Left lung (tissue), 14 donors: ENCODE measurements at places on chromosomes 11 and 22. TPM values are rescaled to one million over a fixed set of nuclear protein-coding genes. Genes with fewer than 3 reads are reported as not detected.

DNA sequence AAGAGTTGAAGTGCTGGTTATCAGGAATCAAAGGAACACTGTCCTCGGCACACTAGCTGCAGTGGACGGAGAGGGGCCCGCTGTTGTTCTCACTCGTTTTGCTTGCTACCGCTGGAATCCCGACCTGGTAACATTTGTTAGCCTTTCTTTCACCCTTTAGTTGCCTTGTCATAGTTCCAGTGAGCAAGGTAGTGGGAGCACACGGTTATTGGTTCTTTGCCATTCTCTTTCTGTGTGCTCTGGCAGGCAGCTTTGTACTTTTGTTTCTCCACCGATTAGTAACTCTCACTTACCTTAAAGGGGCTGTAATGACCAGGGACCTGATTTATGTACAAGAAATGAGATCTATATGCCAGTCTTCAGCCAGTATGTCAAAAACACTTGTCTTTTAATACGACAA, 1.8 kb downstream of the DEPDC7 start:
- DNase-seq: no peak

- DNase-seq: no peak
Measured at GRCh38 chr11:96393753-96394348, 4.0 kb downstream of the JRKL start.

- peak; percentile 72 for DNase-seq
Measured at GRCh38 chr11:118901494-118902335, 18.0 kb downstream of the CXCR5 start.

- DNase-seq: no peak
Measured at GRCh38 chr11:76086743-76087635, 119.3 kb downstream of the WNT11 start.

DNA sequence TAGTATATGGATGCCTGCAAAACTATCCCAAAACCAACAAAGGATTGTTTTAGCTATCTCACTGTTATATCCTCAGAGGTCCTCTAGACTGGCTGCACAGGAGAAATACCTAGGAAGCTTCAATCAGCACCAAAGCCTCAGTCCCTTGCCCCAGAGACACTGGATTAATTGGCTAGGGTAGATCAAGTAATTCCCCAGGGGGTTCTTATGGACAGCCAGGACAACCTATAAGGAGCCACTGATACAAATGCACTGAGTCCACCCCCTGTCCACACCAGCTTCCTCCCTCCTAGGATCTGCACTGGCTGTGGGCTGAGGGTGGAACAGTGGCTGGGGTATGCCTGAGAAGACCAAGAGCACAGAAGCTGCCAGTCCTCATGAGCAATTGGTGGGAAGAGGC, 16.3 kb downstream of the ADORA2A start:
- DNase-seq: no peak

DNA sequence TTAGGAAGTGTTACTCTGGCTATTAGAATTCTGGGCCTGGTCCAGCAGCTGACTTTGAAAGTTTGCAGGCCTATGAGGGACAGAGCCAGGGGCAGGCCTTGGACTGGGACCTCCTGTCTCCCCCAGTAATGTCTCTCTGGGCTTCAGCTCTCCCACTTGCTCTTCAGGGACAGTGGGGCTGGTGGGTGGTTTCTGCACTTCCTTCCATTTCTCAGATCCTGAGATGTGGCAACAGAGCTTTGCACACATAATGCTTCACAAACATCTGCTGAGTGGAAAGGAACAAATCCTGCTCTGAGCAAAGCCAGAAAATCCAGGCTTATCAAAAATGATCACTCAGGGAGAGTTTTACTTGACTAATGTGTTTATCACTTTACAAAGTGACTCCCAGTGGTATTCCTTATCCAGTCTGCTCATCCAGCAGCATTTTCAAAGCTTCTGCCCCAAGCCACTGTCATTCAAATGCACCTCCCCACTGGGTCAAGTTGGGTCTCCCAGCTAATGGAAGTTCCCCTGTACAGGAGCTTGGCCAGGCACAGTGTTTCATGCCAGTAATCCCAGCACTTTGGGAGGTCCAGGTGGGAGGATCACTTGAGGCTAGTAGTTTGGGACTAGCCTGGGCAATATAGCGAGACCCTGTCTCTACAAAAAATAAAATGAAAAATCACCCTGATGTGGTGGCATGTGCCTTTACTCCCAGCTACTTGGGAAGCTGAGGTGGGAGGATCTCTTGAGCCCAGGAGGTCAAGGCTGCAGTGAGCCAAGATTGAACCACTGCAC, 13.5 kb upstream of the OSBP2 start:
- no peak for DNase-seq

DNA sequence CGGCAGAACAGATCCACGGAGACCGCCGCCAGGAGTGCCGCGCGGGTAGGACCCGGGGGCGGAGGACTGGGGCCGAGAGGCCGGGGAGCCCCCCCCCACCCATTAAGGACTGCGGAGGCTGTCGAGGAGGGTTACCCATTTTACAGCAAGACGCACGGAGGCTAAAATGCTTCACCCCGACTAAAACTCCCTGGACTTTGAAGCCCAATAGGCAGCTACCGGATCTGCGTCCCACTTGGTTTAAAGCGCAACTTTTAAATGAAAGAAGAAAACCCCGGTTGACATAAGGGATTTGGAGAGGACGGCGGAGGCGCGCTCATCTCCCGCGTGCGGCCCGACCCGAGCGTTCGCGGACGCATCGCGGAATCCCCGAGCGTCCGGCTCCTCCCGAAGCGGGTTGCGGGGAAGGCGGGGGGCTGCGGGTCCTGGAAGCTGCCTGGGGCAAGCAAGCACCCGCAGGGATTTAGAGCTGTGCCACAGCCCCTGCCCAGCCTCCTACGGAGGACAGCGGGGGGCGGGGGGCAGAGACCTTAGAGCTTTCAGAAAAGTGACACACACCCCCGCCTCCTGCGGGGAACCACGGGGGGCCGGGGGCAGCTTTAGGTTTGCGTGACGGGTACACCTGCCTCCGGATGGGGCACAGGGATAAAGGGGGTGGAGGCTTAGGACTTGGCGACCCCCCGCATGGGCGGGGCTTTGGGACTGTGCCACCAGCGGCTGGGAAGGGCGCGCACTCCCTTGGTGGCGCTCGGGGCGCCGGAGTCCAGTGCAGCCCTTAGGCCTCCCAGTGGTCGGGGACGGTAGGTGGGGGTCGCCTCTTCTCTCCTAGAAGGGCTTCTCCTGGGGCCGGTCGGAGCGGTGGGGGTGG, 760 bp upstream of the CELSR1 start:
- DNase-seq: peak; percentile 82

Gene MS4A15
- 13.4 TPM for total RNA-seq
